Nasal cavity respiratory epithelium epithelial cell of viscerocranial mucosa (primary cell): ENCODE measurements at places on chromosomes 16 and 17. TPM values are rescaled to one million over a fixed set of nuclear protein-coding genes. Genes with fewer than 3 reads are reported as not detected.

Gene KRTAP9-3
- not detected in 2 replicates for total RNA-seq

Gene HLF
- under 0.01 and 0.14 TPM in 2 replicates for total RNA-seq

Gene ASGR1
- total RNA-seq, result 0.07 TPM in 1 of 2 replicates, not detected in the other

Gene SLC12A3
- not detected in 2 replicates for total RNA-seq

Gene TNFRSF17
- not detected in 2 replicates for total RNA-seq

Gene ASPHD1
- total RNA-seq, result 1.6 and 4.4 TPM in 2 replicates

Gene RAC3
- total RNA-seq, result 16.7 and 22.6 TPM in 2 replicates

Gene ZG16
- total RNA-seq, result not detected in 2 replicates

Gene SLC13A2
- 0.07 TPM in 1 of 2 replicates, not detected in the other for total RNA-seq

Gene HASPIN
- total RNA-seq, result 0.34 and 0.50 TPM in 2 replicates

Gene CACNG4
- under 0.01 and 0.07 TPM in 2 replicates for total RNA-seq

Gene CCT6B
- 0.78 and 1.0 TPM in 2 replicates for total RNA-seq

Gene EVPLL
- total RNA-seq, result 1.4 and 2.3 TPM in 2 replicates

Gene ALOXE3
- 2.3 and 3.1 TPM in 2 replicates for total RNA-seq

Gene APPBP2
- total RNA-seq, result 19.1 and 32.5 TPM in 2 replicates

Gene KRT20
- not detected in 2 replicates for total RNA-seq

Gene KRTAP4-6
- total RNA-seq, result not detected in 2 replicates

Gene KRT38
- total RNA-seq, result 0.07 TPM in 1 of 2 replicates, not detected in the other

Gene BAIAP3
- 0.34 and 0.78 TPM in 2 replicates for total RNA-seq

Gene EPX
- total RNA-seq, result not detected in 2 replicates

Gene CRHR1
- total RNA-seq, result not detected in 2 replicates

Gene C17orf78
- total RNA-seq, result not detected in 2 replicates

Gene HYDIN
- 0.34 and 0.71 TPM in 2 replicates for total RNA-seq

Gene ARL5C
- total RNA-seq, result not detected in 2 replicates

Gene KRT25
- not detected in 2 replicates for total RNA-seq

Gene RGS11
- total RNA-seq, result 0.14 TPM in 1 of 2 replicates, not detected in the other

Gene BEAN1
- under 0.01 and 0.78 TPM in 2 replicates for total RNA-seq

Gene EVI2A
- total RNA-seq, result not detected in 2 replicates

Gene ITPRIPL2
- 18.5 and 43.1 TPM in 2 replicates for total RNA-seq

Gene SCNN1G
- total RNA-seq, result under 0.01 and 0.14 TPM in 2 replicates

Gene CALB2
- 0.21 and 6.5 TPM in 2 replicates for total RNA-seq

Gene AURKB
- total RNA-seq, result under 0.01 and 0.21 TPM in 2 replicates

Gene PLXDC1
- total RNA-seq, result 0.21 TPM in 1 of 2 replicates, not detected in the other

Gene PIK3R6
- not detected in 2 replicates for total RNA-seq
